ENCODE measurements at places on chromosomes 11 and 22. TPM values are rescaled to one million over a fixed set of nuclear protein-coding genes. Genes with fewer than 3 reads are reported as not detected.

- peak; percentile 70 for DNase-seq
Measured at GRCh38 chr22:21952586-21953571, at the start of gene PPM1F. TSS of gene PPM1F (minus strand) at chr22:21952848. CDS start at chr22:21946048, 6,800 bp downstream.

DNA sequence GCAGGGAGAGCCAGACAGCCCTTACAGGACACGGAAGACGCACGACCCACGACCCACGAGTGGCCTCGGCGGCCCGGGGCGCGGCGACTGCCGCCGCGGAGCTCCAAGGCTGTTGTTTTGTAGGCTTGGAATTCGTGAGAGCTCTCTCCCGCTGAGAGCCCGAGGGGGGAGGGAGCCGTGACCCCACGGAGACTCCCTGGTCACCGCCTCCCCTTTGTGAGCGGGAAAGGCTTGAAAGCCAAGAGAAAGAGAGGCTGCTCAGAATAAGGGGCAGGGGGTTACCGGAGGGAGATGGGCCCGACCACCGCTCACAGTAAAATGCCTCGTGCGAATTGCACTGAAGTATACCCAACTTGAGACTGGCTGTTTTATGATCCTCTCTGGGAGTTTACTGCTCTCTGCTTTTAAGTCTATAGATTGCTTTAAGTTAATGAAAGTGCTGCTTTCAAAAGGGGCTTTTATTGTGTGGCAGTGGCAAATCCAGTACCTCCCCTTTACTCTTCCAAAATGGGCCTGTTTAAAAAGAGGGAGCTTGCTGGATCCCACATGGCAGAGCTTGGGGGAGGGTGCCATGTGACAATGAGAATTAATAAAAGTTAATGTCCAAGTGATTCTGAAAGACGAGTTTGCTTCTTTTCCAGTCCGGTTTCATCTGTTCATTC, 2.9 kb downstream of the PKNOX2 start:
- no peak for DNase-seq

DNA sequence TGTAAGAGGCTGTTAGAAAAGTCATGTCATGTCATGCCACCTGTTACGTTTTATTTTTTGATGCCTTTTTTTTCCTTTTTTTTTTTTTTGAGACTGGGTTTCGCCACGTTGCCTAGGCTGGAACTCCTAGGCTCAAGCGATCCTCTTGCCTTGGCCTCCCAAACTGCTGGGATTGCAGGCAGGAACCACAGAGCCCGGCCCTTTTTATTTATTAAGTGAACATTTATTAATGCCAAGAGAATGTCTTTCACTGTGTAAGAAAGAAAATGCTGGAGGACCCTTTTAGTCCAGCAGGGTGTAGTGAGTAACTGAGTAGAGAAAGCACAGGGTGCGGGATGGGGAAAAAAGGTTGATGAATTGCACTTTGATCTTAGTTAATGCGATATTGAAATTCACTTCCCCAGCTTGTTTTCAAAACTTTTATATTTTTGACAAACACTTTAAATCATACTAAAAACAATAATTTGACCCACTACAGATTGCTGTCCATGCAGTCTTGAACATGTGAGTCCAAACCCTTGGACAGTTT, 2.3 kb upstream of the XBP1 start:
- no peak for DNase-seq

GRCh38 chr11:5476186-5476819, 12.2 kb upstream of the OR52D1 start:
- peak; percentile 16 for DNase-seq

DNA sequence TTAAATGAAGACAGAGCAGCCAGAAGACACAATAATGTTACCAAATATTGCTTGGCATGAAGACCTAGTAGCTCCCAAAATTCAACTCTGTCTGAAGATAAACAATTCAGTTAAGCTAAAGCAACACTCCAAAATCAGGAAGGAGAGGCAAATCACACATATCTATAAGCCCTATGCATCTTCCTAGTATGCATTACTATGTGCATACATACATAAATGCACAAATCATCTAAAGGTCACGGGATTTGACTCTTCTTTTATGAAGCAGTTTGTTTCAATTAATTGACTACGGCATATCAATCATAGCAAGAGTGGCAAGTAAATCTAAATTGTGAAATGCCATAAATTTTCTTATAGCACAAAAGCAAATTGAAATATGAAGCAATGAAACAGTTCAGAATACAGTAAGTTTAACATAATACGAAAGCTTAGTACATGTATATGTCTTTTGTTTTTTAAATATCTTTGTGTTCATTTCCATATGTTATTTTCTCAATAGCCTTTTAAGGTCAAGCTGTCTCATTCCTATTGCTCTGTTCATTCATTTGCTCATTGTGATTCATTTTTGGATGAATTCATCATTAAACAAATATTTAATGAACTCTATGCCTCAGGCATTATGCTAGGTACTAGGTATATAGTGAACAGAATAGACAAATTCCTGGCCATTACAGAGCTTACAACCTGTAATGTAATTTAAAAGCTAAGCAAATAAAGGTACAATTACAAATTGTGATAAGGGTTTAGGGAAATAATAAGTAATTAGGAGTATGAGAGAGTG, 540.5 kb downstream of the DLG2 start:
- no peak for DNase-seq

DNA sequence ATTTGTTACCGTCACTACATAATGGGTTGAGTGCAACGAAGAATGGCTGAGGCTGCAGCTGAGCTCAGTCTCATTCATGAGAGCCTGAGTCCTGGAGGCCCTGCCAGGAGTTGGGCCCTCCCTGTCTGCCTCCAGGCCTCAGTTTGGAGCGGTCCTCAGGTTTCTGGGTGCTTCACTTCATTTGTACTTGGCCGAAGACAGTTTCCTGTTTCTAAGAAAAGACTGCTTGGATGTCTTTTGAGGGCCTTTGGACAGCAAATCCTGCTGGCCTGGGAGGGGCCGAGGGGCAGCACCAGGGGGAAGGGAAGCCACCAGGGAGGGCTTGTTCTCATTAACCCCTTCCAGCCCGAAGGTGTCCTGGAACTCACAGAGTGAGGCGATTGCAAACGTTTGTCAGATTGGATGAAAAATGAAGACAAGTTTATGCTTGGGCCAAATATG, 163.1 kb downstream of the ETS1 start:
- DNase-seq, result no peak

GRCh38 chr11:69671734-69672465, 3.3 kb downstream of the LTO1 start:
- no peak for DNase-seq

- DNase-seq, result no peak
Measured at GRCh38 chr11:824942-825341, 2.8 kb upstream of the CRACR2B start.

- DNase-seq, result no peak
Measured at GRCh38 chr11:46390331-46391171, 1.0 kb downstream of the CHRM4 start.

DNA sequence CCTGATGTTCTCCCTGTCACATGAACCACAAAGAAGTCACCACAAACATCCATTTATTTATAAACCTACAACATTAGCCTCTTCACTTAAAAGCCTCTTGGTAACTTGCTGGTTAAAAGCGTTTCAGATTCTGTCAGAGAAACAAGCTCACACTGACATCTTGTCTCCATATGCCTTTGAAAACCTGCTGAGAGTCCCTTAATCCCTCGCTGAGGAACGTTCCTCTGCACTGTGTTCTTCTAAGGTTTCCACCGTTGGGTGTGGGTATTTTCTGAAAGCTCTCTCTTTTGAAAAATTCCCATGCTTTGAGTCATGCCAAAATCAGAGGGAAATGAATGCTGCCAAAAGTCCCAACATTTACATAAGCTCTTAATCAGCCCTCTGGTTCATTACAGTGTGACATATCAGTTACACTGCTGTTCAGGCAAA, 149.8 kb downstream of the CCDC34 start:
- DNase-seq, result no peak

GRCh38 chr11:33315822-33316221, 58.6 kb downstream of the HIPK3 start:
- no peak for DNase-seq

GRCh38 chr11:120613264-120614226, 102.0 kb downstream of the GRIK4 start:
- no peak for DNase-seq

DNA sequence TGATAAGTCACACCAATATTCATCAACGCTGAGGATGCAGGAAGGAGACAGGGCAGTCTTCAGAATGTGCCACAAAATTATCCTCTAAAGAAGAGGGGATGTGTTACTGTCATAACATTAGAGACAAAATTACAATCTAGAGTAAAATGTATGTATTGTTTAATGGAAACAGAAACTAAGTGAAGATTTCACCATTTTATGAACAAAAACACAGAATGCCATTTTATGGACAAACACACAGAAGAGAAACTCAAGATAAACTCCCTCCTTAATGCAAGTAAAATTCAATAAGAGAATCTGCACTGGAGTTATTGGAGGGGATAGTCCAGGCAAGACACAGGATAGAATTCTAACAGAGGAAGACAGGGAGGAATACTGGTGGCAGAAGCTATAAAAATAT, 62.8 kb downstream of the LARGE2 start:
- no peak for DNase-seq

- no peak for DNase-seq
Measured at GRCh38 chr11:20518323-20518834, 81.0 kb upstream of the SLC6A5 start.

DNA sequence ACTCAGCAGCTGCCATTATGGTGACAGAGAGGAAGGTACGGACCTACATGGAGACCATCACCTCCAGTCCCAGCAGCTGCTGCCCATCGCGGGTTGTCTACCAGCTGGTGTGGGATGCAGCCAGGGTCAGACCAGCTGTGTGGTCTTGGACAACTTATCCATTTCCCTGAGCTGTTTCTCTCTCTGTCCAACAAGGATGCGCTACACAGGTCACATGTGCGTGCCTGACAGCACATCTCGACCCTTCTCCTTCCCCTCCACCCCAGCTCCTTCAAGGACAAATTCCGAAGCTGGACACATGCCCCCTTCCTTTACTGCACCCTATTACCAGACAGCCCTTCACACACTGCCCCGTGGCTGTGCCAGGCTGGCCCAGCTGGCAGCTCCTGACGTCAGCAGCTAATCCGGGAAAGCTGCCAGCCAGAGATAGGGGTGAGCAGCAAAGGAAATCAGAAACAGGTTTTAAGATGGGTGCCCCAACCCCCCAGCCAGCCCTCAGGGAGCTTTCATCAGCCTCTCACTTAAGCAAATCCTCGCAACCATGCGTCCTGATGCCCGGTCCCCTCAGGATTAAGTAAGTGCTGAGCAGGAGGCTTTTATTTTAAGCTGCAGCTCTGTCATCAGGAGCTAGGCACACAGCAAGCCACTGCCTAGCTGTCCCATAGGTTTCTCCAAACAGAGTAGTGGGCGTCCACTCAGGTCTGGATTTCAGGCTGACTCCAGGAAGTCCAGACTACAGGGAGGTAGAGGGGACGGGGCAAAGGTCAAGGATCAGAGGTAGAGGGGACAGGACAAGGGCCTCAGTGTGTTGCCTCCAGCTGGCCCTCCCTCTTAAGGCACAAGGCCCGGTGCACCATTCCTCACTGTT, 20.3 kb downstream of the TEF start:
- no peak for DNase-seq

GRCh38 chr11:32434356-32435151, 785 bp downstream of the WT1 start:
- no peak for DNase-seq

- DNase-seq, result no peak
Measured at GRCh38 chr22:43681731-43682360, 130.3 kb downstream of the EFCAB6 start.

- DNase-seq, result no peak
Measured at GRCh38 chr11:63609971-63610580, 4.2 kb downstream of the PLAAT3 start.

DNA sequence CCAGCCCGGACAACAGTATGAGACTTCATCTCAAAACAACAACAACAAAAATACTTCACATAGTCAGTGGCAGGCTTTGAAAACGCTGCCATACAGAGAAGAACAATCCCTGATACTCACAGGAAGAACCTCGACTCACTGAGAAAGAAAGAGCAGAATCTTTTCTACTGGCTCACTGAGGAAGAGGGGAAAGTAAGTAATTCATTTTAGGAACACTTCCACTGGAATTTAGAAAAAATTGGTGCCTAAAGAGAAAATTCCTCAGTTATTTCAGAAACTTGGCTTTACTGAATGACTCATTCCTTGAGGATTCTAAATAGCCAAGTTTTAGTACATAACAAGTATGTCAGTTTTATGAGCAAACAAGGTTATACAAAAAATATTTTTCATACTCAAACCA, 12.3 kb downstream of the NARS2 start:
- no peak for DNase-seq

DNA sequence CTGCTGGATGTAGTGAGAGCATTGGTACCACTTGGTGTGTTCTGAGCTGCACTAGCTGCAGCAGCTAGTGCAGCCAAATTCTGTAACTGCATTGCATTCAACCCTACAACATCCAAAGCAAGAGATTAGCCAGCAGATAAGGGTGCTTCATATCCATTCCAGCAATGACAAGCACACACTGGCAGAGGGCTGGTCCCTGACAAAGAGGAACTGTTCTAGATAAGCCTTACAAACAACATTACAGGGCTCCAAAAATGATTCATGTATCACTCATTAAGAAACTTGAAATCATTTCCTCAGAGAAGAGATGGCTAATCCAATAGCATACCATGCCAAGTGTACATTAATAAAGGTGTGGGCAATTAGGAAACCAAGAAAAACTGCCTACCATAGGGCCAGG, 28.4 kb upstream of the RAPSN start:
- DNase-seq, result no peak

- DNase-seq, result peak; percentile 29
Measured at GRCh38 chr11:64787526-64788320, 9.4 kb upstream of the SF1 start.

The MRGPRX4 gene
- polyA plus RNA-seq, result not detected

The SYT8 gene
- not detected for polyA plus RNA-seq

The ZNF215 gene
- polyA plus RNA-seq, result 3.3 TPM

The OR8D1 gene
- not detected for polyA plus RNA-seq

The C11orf87 gene
- polyA plus RNA-seq, result 0.22 TPM

The BATF2 gene
- polyA plus RNA-seq, result 3.0 TPM

The IL10RA gene
- polyA plus RNA-seq, result 3.1 TPM

The TTC36 gene
- polyA plus RNA-seq, result 1.6 TPM

The VPREB1 gene
- polyA plus RNA-seq, result 0.33 TPM

The C22orf42 gene
- polyA plus RNA-seq, result not detected

The BUD13 gene
- polyA plus RNA-seq, result 33.8 TPM

The PLEKHA7 gene
- 46.5 TPM for polyA plus RNA-seq

The AQP11 gene
- polyA plus RNA-seq, result 3.9 TPM

The TCN1 gene
- polyA plus RNA-seq, result not detected

The TMEM45B gene
- polyA plus RNA-seq, result 16.1 TPM

The PPP2R1B gene
- polyA plus RNA-seq, result 21.1 TPM

The TAF6L gene
- polyA plus RNA-seq, result 38.7 TPM

The NDUFA6 gene
- 115 TPM for polyA plus RNA-seq

The MAJIN gene
- 1.2 TPM for polyA plus RNA-seq

Measured in renal cortex interstitium (tissue), 15 donors.